ENCODE measurements at places on chromosomes 5 and 9. TPM values are rescaled to one million over a fixed set of nuclear protein-coding genes. Genes with fewer than 3 reads are reported as not detected.

PROP1 gene
- not detected for total RNA-seq

F12 gene
- total RNA-seq: 0.50 TPM

WNT8A gene
- not detected for total RNA-seq

ARL14EPL gene
- total RNA-seq: 0.89 TPM

ALDH7A1 gene
- total RNA-seq: 29.9 TPM

INPP5E gene
- 9.1 TPM for total RNA-seq

LRRC70 gene
- 1.4 TPM for total RNA-seq

PCDHA9 gene
- 0.11 TPM for total RNA-seq

OR1Q1 gene
- not detected for total RNA-seq

CORO2A gene
- 0.44 TPM for total RNA-seq

IL3 gene
- total RNA-seq: not detected

ANKRD33B gene
- total RNA-seq: 1.3 TPM

SLC45A2 gene
- total RNA-seq: under 0.01 TPM

TGFBI gene
- total RNA-seq: 247 TPM

LCN10 gene
- total RNA-seq: not detected

ARID3C gene
- total RNA-seq: 0.22 TPM

All from uterine smooth muscle cell (primary cell).